Activated CD8-positive, alpha-beta memory T cell treated with anti-CD3 and anti-CD28 coated beads for 4 hours (primary cell): ENCODE measurements at places on chromosomes 7 and 10.

DNA sequence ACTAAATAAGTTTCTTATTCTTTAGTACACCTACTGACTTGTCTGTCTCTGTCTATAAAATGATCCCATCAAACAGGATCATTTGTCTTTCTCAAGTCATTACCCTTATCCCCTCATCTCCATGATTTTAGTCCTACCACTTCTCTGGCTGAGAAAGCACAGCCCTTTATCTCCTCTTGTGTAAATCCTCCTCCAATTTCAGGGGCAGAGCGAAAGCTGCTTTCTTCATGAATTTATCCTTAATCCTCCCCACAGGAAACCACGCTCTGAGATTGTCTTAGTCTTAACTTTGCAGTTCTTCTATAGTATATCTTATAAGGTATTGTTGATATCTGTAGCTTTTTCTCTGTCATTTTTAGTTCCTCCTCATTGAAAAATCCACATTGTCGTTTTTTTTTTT lies 239.7 kb upstream of the PLXDC2 start:
- no peak for DNase-seq

GRCh38 chr7:77580762-77581350 lies 43.8 kb downstream of the PTPN12 start:
- DNase-seq: no peak

GRCh38 chr7:132393789-132394261 lies 182.4 kb downstream of the PLXNA4 start:
- DNase-seq: no peak

- DNase-seq: no peak
Observed at GRCh38 chr7:115094163-115094562, 172.3 kb downstream of the MDFIC start.

GRCh38 chr7:44220358-44221112 lies 19.8 kb downstream of the YKT6 start:
- no peak for DNase-seq
